NCI-H2081 treated with DMSO at 0.1 percent for 48 hours (cell line): ENCODE measurements at places on chromosomes 11 and 22.

DNA sequence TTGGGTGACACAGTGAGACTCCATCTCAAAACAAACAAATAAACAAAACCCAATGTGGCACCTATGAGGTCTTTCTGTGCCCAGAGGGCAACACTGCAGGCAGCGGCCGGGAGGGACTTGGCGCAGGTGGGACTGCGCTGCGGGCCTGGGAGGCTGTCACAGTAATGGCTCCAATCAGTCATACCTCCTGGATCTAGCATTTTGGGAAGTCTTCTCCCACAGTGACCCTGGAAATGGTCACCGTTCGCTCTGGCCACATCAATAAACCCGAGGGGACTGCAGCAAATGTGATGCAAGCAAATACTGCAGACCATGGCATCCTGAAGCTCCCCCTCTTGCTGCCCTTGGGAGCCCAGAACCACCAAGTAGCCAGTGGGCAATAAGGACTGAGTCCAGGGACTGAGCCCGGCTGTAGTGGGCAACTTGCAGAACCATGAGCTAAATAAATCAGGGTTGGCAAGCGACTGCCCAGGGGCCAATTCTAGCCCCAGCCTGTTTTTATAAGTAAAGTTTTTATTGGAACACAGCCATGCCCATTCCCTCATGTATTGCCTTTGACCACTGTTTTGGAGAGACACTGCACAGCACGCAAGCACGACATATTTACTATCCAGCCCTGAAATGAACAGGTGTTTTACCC lies 15.4 kb downstream of the SHANK2 start:
- no peak for DNase-seq

GRCh38 chr11:79440571-79441460 lies at the start of gene TENM4:
TENM4 (minus strand) TSS chr11:79441030; CDS start chr11:79069944, 371,086 bp downstream.
- no peak for DNase-seq

DNA sequence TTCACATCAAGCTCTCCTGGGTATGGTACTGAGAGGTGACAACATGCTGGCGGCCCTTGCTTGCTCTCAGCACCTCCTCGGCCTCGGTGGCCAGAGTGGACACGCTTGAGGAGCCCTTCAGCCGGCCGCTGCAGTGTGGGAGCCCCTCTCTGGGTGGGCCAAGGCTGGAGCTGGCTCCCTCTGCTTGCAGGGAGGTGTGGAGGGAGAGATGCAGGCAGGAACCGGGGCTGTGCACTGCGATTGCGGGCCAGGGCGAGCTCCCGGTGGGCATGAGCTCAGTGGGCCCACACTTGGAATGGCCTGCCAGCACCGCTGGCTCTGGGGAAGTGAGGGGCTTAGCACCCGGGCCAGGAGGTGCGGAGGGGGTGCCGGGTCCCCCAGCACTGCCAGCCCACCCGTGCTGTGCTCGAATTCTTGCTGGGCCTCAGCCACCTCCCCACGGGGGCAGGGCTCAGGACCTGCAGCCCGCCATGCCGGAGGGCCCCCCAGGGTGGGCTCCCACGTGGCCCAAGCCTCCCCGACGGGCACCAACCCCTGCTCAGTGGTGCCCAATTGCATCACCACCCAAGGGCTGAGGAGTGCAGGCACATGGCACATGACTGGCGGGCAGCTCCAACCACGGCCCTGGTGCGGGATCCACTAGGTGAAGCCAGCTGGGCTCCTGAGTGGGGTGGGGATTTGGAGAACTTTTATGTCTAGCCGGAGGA lies 106.2 kb downstream of the RAB38 start:
- DNase-seq, result no peak

GRCh38 chr11:112555491-112556364 lies 295.1 kb upstream of the PLET1 start:
- no peak for DNase-seq

GRCh38 chr11:72378704-72379383 lies 55.5 kb downstream of the CLPB start:
- DNase-seq, result no peak

DNA sequence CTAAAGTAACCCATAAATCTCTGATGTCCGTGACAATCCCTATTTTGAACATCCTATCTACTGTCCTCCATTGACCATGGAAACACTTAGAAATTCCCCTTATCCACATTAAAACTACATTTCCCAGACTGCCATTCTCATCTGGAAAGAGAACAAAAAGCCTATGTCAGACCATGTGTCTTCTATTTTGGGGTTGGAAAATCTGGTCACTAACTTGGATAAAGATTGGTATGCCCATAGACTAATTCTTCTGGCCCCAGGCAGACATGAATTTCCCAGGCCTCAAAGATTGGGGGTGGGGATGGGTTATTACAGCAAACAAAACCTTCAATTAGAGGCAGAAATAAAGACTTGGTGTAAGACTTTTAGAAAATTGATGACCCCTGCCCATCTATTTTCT lies 30.9 kb upstream of the CREB3L1 start:
- no peak for DNase-seq

DNA sequence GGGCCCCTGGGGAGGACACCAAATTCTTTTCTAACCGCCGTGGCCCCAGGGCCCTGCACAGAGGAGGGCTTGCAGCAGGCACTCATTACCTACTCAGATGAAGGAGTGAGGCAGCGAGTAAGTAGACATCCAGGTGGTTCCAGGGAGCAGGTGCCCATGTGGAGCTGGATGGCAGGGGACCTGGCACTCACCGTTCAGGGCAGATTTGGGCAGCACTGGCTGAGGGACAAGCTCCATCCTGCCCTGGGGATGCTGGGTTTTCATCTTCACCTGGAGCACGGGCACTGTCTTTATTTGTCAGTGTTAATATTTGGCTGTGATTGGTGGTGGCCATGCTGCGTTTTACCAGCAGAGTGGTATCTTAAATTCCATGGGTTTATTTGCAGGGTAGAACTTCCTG lies 1182.7 kb downstream of the BRD1 start:
- no peak for DNase-seq

GRCh38 chr11:120835601-120836228 lies 188.2 kb upstream of the TBCEL start:
- no peak for DNase-seq

DNA sequence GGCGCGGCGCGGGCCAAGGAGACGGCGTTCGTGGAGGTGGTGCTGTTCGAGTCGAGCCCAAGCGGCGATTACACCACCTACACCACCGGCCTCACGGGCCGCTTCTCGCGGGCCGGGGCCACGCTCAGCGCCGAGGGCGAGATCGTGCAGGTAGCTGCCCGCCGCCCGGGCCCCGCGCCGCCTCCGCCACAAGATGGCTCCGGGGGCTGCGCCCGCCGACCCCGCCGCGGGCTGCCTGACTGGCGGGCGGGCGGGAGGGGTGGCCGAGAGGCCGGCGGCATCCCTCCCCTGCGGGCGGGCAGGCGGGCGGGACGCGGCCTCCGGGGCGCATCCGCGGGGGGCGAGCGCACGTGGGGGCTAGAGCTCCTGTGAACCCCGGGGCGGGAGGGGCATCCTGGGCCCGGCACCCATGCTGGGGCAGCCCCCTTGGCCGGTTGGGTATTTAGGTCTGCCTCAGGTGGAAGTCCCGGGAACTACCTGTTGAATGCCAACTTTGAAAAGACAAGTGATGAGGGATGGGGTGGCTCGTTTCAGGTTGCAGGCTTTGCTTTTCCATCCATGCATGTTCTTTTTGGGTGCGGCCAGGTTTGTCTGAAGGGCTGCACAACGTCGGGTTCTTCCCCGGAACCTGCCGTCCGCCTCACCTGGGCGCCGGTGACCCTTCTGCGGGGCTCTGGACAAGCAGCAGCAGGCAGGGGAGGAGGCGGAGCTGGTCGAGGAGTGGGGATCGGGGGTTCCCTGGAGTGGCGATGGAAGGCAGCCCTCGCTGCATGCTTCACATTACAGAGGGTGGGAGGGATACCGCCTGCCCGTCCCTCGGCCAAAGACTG lies 760 bp downstream of the ZNRF3 start:
- DNase-seq, result no peak

- peak; percentile 36 for DNase-seq
Observed at GRCh38 chr22:45878051-45878781, 98.7 kb downstream of the WNT7B start.

GRCh38 chr11:86802601-86803051 lies 2.3 kb downstream of the PRSS23 start:
- DNase-seq, result no peak
